Immature natural killer cell (primary cell): ENCODE measurements at places on chromosomes 12 and 14.

GRCh38 chr14:35471803-35472202 lies 62.2 kb upstream of the INSM2 start:
- peaks cover 4% of the 10 kb centered on the region for H3K27me3 ChIP-seq
- H3K4me3 ChIP-seq = no peak overlapping the region
- H3K36me3 ChIP-seq = no peaks in the 10 kb centered on the region
- H3K27ac ChIP-seq = no peak overlapping the region

DNA sequence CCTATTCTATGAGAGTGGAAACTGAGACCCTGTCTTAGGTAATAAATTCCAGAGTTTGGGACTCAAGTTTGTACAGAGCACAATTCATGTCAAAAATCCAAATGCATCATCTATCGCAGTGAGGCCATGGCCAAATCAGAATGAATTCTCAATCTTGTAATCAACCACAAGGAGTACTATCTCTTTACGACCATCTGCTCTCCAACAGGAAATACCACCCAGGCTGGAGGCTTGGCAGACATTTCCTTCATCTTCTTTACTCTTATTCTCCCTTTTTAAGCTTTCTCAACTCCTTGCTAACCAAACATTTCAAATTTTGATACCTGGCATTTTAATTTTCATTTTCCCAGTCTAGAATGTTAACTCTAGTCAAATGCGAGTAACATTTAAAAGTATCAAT lies 32.7 kb upstream of the RNU6-7 start:
- DNase-seq = no peak
- no peaks in the 10 kb centered on the region for H3K36me3 ChIP-seq
- H3K27ac ChIP-seq = no peak overlapping the region
- H3K4me3 ChIP-seq = no peak overlapping the region
- H3K4me1 ChIP-seq = peaks cover 1% of the 10 kb centered on the region

GRCh38 chr12:75288860-75289259 lies 41.3 kb downstream of the CAPS2 start:
- H3K4me3 ChIP-seq = no peak overlapping the region
- no peaks in the 10 kb centered on the region for H3K4me1 ChIP-seq
- no peak overlapping the region for H3K27ac ChIP-seq
- H3K36me3 ChIP-seq = no peaks in the 10 kb centered on the region

DNA sequence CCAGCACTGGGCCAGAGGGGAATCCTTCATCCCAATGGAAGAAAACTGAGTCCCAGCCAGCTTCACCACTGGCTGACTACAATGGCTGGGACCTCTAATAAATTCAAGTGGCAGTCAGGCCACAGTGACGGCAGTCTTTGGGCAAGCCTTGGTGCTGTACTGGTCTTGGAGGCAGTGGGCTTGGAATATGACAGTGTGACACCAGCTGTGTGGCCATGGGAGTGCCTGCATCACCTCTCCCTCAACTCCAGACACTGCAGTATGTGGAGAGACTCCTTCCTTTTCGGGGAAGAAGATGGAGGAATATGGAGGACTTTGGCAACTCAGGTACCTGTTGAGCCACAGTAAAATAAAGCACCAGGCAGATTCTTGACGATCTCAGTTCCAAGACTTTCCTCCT lies 16.0 kb upstream of the CD163L1 start:
- no peak overlapping the region for H3K4me3 ChIP-seq
- no peak overlapping the region for H3K27ac ChIP-seq
- H3K4me1 ChIP-seq = no peaks in the 10 kb centered on the region
- H3K36me3 ChIP-seq = no peaks in the 10 kb centered on the region
- no peaks in the 10 kb centered on the region for H3K27me3 ChIP-seq

DNA sequence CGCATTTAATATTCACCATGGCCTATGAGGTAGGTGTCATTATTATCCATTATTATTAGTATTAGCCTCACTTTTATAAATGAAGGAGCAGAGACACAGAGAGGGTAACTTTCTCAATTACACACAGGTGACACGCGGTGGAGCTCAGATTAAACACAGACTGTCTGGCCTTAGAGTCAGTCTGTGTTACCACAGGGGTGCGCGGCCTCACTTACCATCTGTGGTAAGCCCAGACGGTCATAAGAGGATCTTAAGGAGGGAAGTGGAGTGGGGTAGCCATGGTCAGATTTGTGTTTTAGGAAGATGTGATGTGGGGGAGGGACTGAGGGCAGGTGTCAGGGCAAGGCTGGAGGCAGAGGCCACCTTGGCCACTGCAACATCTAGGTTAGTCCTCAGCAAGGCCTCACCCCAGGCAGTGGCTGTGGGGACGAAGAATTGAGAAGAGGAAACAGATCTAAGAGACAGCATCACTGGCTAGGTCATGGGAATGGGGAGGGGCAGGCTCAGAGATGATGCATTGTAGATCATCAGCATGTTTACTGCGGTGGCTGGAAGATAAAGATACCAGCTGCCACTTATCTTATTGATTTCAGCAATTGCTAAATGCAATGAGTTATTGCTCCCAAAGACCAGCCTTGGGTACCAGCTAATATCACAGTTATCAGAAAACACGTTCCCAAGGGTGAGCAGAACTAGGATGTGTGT lies 67.1 kb downstream of the SERPINA3 start:
- H3K27me3 ChIP-seq = no peaks in the 10 kb centered on the region
- no peaks in the 10 kb centered on the region for H3K4me1 ChIP-seq
- H3K4me3 ChIP-seq = no peak overlapping the region
- no peak overlapping the region for H3K27ac ChIP-seq
- DNase-seq = no peak
- H3K36me3 ChIP-seq = no peaks in the 10 kb centered on the region

- H3K27ac ChIP-seq = no peak overlapping the region
- peaks cover 2% of the 10 kb centered on the region for H3K4me1 ChIP-seq
- H3K4me3 ChIP-seq = no peak overlapping the region
- H3K27me3 ChIP-seq = peaks cover 5% of the 10 kb centered on the region
Observed at GRCh38 chr12:57823131-57823907, 4.8 kb upstream of the AVIL start.

DNA sequence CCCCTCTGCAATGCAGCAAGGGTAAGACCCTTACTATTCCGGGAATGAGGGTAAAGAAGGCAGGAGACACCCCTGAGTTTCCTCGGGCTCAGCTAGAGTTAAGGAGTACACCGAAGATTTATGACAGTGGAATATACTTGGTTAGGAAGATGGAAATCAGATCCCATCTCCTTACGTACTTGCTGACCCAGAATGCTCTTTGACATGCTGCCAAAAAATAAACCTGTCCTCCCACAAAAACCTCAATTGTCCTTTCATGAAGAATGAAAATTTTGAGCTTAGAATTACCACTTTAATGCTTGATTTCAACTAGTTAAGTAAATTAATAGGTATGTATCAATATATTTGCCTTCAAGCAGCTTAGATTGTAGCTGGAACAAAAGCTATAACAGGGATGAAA lies 99.5 kb downstream of the PRIMA1 start:
- peaks cover 7% of the 10 kb centered on the region for H3K27me3 ChIP-seq
- H3K4me1 ChIP-seq = no peaks in the 10 kb centered on the region
- H3K27ac ChIP-seq = no peak overlapping the region
- H3K36me3 ChIP-seq = no peaks in the 10 kb centered on the region
- DNase-seq = no peak
- H3K4me3 ChIP-seq = no peak overlapping the region

GRCh38 chr12:90910958-90911357 lies 44.0 kb downstream of the CCER1 start:
- H3K27ac ChIP-seq = no peak overlapping the region
- no peaks in the 10 kb centered on the region for H3K36me3 ChIP-seq
- DNase-seq = no peak
- no peak overlapping the region for H3K4me3 ChIP-seq

DNA sequence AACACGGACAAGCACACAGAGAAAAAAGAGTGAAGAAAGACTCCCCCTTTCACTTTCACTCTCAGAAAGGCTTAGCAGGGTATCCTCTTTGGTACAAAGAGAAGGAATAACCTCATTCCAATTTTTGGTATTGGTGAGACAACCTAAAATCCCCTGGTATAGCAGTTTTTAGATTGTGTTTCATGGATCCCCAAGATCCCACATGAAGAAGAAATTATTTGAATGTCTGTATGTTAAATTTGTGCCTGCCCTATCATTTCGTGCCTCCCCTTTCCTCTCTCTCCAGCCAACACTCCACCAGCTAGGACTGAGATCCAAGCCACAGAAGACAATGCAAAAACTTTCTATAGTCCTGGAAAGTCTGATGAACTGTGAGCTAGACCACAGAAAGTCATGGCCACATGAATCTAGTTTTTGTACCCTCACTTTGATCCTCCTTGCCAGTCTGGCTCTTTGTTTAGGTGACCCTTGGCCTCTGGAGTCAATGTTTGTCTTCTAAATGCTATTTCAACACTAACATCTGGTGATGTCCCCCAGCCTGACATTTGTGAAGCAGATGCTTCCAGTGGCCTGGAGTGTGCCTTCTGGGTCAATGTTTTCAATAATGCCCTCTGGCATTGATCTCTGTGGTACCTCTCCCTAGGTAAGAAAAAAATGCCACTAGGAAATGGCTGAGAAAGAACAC lies 181.9 kb upstream of the BMP4 start:
- no peak overlapping the region for H3K27ac ChIP-seq
- DNase-seq = no peak
- no peaks in the 10 kb centered on the region for H3K4me1 ChIP-seq
- no peaks in the 10 kb centered on the region for H3K27me3 ChIP-seq

DNA sequence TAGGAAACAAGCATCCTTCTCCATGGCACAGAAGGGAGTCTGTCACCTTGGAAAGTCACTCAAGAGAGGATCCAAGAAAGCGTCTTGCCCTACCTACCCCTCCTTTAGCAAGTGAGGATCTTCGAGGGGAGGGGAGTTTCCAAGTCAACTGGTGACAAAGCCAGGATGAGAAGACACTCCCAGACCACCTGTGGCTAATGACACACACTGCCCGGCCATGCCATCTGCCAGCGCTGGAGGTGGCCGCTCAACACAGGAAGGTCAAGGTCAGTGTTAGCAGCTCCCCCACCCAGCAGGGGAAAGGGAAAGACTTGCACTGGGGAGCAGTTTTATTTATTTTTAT lies 41.3 kb downstream of the ELK3 start:
- no peak overlapping the region for H3K4me3 ChIP-seq
- peaks cover 56% of the 10 kb centered on the region for H3K4me1 ChIP-seq
- no peaks in the 10 kb centered on the region for H3K36me3 ChIP-seq
- peaks cover 6% of the 10 kb centered on the region for H3K27me3 ChIP-seq
- peak overlapping the region; percentile 81 for H3K27ac ChIP-seq

GRCh38 chr12:64739778-64740177 lies 19.4 kb downstream of the GNS start:
- H3K4me3 ChIP-seq = no peak overlapping the region
- H3K4me1 ChIP-seq = peaks cover 3% of the 10 kb centered on the region

- H3K27me3 ChIP-seq = no peaks in the 10 kb centered on the region
- no peaks in the 10 kb centered on the region for H3K36me3 ChIP-seq
- no peak overlapping the region for H3K4me3 ChIP-seq
- H3K27ac ChIP-seq = no peak overlapping the region
- DNase-seq = no peak
Observed at GRCh38 chr14:58850011-58850410, 212.2 kb downstream of the DACT1 start.

- H3K27ac ChIP-seq = no peak overlapping the region
- peaks cover 8% of the 10 kb centered on the region for H3K27me3 ChIP-seq
- no peak for DNase-seq
- H3K4me3 ChIP-seq = no peak overlapping the region
Observed at GRCh38 chr12:64057706-64058105, 164.4 kb downstream of the KICS2 start.

DNA sequence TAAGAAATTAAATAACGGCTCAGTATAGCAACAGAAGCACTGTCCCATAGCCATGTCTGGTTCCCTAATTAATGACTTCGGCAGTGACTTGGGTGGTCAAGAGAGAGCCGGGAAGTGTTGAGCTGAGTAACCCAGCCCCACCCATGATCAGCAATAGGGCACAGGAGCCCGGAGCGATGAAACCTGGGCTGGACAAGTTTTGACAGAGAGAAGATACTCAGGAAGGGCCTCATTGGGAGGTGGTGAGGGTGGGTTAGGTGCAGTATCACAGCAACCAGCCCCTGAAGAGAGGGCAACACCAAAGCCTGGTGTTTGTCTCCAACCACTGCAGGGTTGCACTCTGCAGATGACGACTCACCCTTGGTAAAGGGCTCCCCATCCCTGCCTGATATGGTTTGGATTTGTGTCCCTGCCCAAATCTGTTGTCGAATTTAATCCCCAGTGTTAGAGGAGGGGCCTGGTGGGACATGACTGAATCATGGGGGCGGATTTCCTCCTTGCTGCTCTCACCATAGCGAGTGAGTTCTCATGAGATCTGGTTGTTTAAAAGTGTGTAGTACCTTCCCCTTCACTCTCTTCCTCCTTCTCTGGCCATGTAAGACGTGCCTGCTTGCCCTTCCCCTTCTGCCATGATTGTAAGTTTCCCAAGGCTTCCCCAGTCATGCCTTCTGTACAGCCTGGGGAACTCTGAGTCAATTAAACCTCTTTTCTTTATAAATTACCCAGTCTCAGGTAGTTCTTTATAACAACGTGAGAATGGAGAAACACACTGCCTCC lies 124.9 kb upstream of the MED13L start:
- no peak overlapping the region for H3K27ac ChIP-seq
- no peak for DNase-seq
- H3K4me3 ChIP-seq = no peak overlapping the region
- no peaks in the 10 kb centered on the region for H3K36me3 ChIP-seq

GRCh38 chr12:41067941-41068645 lies 120.0 kb upstream of the PDZRN4 start:
- no peaks in the 10 kb centered on the region for H3K4me1 ChIP-seq
- DNase-seq = no peak
- H3K27ac ChIP-seq = no peak overlapping the region
- H3K27me3 ChIP-seq = no peaks in the 10 kb centered on the region

GRCh38 chr12:42859612-42860011 lies 270.1 kb upstream of the PRICKLE1 start:
- H3K27me3 ChIP-seq = no peaks in the 10 kb centered on the region
- no peak overlapping the region for H3K27ac ChIP-seq
- no peaks in the 10 kb centered on the region for H3K36me3 ChIP-seq
- H3K4me3 ChIP-seq = no peak overlapping the region
- H3K4me1 ChIP-seq = no peaks in the 10 kb centered on the region

- DNase-seq = no peak
- no peaks in the 10 kb centered on the region for H3K36me3 ChIP-seq
- no peak overlapping the region for H3K4me3 ChIP-seq
- no peaks in the 10 kb centered on the region for H3K4me1 ChIP-seq
Observed at GRCh38 chr14:34365309-34365915, 96.6 kb downstream of the SPTSSA start.

DNA sequence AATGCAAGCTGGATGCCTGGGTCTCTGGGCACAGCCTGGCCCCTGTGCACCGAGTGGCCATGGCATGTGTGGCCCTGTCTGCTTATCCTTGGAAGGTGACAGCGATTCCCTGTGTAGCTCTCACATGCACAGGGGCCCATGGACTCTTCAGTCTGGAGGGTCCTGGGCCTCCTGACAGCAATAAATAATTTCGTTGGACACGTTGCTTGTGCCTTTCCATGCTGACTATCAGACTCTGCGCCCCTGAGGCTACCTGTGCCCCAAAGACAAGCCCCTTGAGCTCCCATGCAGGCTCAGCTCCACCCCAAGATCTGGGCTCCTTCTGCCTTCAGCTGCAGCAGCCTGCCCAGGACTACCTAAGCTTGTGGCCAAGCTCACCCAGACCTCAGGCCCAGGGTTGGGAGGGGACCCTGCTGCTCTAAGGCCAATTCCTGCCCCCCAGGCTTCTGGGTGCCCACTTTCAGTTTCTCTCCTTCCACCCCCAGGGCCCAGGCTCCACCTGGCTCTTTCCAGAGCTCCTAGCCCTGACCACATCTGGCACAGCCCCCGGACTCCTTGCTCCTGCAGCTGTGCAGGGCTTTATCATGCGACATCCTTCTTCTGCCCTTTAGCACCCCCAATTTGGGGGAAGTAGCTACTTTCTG lies 11.8 kb downstream of the SERPINA3 start:
- no peak for DNase-seq
- no peak overlapping the region for H3K4me3 ChIP-seq
- no peaks in the 10 kb centered on the region for H3K4me1 ChIP-seq
- H3K36me3 ChIP-seq = no peaks in the 10 kb centered on the region
